Renal pelvis (tissue), 12 donors: ENCODE measurements at places on chromosomes 13 and 19. TPM values are rescaled to one million over a fixed set of nuclear protein-coding genes. Genes with fewer than 3 reads are reported as not detected.

Gene FBXO27
- polyA plus RNA-seq: 7.8 TPM

Gene GIPR
- polyA plus RNA-seq: 0.81 TPM

Gene ZNF493
- polyA plus RNA-seq: 30.2 TPM

Gene ZNF534
- 1.2 TPM for polyA plus RNA-seq

Gene ANGPTL8
- polyA plus RNA-seq: 0.74 TPM

Gene KLF1
- 0.45 TPM for polyA plus RNA-seq

Gene ANGPTL4
- 2.7 TPM for polyA plus RNA-seq

Gene NLRP4
- not detected for polyA plus RNA-seq

Gene CARM1
- polyA plus RNA-seq: 51.9 TPM

Gene CCNA1
- polyA plus RNA-seq: 0.70 TPM

Gene MEIOSIN
- not detected for polyA plus RNA-seq
